ENCODE measurements at places on chromosomes 11 and 22.

DNA sequence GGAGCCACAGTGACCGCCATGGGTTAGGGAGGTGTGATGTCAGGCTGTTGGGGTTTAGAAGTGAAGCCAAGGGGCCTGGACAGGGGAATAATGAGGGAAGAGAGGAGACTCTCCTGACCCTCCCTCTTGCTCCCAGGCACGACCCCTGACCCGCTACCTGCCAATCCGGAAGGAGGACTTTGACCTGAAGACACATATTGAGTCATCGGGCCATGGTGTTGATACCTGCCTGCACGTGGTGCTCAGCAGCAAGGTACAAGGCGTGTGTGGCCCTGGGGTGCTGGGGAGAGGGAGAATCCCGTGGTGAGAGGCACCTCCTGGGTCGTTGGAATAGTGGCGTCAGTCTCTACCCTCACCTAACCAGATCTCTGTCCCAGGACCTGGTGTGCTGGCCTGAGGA, 29.5 kb downstream of the TREH start:
- DNase-seq = no peak

- DNase-seq = peak; percentile 88
Observed at GRCh38 chr11:65884716-65885092, 3.6 kb downstream of the FIBP start.

GRCh38 chr11:90204832-90205646, 17.8 kb downstream of the CHORDC1 start:
- no peak for DNase-seq

DNA sequence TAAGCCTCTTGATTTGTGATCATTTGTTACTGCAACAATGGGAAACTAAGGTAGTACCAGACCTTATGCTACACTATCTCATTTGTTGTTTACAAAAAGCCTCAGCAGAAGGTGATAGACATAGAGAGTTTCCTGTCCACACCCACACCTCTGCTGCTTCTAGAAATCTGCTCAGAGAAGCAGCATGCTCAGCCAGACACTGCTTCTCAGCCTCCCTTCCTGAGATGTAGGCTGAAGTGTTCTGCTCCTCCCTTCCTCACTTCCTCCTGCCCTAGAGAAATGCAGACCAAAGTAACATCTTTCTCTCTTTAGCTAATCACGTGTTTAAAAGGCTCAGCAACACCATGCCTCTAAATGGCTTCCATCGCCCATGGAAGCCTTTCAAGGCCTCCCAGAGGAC, 88.4 kb downstream of the SLC1A2 start:
- DNase-seq = no peak

DNA sequence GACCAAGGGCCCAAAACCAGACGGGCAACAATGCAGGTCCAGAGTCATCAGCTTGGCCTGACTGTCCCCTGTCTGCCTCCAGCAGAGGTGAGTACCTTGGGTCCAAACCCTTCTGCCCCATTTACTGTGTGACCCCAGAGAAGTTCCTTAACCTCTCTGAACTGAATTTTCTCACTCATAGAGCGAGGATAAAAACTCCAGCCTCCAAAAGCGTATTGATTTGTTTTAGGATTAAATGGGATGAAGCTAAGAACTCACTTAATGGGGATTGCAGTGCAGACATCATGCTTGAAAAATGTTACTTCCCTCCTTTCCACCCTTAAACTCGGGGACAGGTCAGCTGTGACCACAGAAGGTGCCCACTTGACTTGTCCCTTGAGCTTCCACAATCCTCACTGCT, 22.6 kb downstream of the IGLL1 start:
- no peak for DNase-seq

DNA sequence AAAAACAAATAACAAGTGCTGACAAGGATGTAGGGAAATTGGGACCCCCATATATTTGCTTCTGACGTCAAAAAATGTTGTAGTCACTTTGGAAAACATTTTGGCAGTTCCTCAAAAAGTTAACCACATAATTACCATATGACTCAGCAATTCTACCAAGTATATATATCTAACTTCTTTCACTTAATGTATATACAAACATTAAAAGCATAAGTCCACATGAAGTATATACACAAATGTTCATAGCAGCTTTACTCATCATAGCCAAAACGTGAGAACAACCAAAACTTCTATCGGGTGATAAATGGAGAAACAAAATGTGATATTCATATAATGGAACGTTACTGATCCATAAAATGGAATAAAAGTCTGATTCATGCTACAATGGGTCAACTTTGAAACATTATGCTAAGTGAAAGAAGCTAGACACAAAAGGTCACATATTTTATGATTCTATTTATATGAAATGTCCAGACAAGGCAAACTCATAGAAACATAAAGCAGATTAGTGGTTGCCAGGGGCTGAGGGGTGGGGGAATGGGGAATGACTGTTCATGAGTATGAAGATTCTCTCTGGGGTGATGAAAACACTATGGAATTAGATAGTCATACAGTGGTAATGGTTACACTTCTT, 48.7 kb upstream of the TEAD1 start:
- no peak for DNase-seq

DNA sequence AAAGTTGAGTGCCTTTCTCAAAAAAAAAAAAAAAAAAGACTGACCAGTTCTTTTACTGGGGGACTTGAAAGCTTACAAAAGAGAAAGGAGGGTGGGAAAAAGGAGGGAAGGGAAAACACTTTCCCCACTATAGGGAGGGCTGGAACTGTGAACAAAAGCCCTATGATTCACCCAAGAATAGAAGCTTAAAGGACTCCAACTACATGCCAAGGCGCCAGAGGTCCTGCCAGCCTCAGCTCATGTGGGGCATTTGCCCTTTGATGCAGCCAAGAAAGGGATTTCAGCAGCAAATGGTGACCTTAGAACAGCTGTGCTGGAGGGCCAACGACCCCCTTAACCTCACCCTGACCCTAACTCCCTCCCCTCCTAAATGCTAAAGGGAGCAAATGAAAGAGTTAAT, 160.0 kb downstream of the NTM start:
- no peak for DNase-seq

DNA sequence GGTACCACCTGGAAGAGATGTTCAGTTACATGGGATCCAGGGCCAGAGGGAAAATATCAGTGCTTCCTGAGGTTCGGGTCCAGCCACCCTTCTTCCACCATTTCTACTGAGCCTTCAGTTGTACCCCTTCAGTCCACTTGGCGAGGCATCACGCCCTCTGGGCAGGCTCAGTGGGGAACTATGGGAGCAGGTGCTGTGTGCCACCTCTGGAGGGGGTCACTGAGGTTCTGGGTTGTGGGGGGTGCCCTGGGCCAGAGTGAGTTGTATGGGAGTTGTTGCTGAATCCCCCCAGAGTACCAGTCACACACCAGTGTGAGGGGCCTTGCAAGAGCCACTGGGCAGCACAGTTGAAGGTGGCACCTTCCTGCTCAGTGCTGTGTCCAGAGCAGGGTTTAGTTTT, 2.7 kb upstream of the SREBF2 start:
- DNase-seq = no peak

- DNase-seq = no peak
Observed at GRCh38 chr11:129215506-129216245, 23.6 kb upstream of the ARHGAP32 start.

DNA sequence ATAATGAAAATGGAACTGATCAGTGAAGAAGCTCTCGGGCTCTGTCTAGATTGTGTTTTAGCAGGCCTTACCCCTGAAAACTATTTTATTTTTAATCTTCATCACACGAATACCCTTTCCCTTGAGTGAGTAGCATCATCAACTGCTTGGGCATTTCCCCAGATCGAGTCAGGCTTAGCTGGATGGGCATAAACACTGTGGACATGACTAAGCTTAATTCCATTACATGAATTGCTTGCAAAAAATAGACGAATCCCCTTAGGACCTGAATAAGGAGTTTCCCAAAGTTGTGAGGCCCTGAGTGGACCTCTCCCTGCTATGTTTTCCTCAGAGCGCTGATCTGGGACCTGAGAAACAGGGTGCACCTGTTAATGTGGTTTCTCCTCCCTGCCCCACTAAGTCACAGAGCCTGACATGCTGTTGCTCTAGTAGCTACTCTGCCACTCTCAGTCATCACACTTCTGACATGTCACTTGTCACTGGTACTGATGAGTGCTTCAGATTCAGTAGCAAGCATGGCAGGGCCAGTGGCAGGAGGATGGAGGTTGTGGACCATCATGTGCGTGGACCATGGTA, 53.5 kb downstream of the ENDOD1 start:
- DNase-seq = no peak

- DNase-seq = no peak
Observed at GRCh38 chr22:29715240-29715639, 4.6 kb upstream of the CABP7 start.

- DNase-seq = no peak
Observed at GRCh38 chr11:86589856-86590589, 82.4 kb downstream of the ME3 start.

- peak; percentile 35 for DNase-seq
Observed at GRCh38 chr11:16925561-16926065, 88.6 kb downstream of the PLEKHA7 start.

- no peak for DNase-seq
Observed at GRCh38 chr22:45838305-45838887, 138.6 kb downstream of the WNT7B start.

DNA sequence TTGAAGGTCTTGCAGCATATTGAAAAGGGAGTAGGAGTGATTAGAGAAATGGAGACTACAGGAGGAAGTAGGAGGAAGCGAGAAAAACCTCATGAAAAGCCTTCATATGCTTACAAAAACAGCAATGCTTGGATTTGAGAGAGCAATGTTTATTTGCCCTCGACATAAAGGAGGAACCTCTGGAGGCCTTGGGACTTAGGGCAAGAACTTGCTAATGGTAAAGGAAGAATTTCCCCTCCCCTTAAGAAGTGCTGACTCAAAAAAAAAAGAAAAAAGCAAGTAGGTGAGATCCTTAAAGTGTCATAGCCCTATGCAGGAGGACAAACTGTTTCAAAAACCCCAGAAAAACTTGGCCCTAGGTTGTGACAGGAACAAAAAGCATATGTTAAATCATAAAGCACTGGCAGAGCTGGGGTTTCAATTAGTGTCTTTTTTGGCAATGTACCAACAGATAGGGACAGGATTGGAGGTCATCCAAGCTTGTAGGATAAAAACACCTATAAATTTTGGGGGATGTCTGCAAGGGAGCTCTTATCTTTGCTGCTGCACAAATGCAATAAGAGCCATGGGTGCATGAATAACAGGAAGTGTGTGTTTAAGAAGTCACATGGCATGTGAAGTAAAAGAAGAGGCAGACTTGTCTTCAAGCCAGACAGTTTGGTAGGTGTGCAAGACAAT, 4.9 kb downstream of the GLYAT start:
- no peak for DNase-seq

GRCh38 chr11:7977232-7977917, 9.8 kb upstream of the EIF3F start:
- DNase-seq = no peak

DNA sequence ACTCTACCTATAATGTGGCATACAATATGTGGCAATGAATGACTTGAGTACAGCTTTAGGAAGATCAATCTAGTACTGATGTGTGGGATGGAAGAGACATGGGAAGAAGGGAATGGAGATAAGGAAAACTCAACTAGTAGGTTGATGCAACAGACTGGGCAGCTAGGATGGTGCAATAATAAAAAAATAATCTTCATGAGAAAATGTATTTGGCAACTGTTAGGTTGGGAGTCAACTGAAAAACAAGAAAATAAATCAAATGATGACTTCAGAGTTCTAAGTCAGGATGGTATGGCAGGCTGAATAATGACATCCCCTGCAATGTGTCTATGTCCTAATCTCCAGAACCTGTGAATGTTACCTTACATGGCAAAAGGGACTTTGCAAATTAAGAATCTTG, 236.8 kb upstream of the PITPNB start:
- DNase-seq = no peak

GRCh38 chr11:68497761-68498160, 37.2 kb downstream of the PPP6R3 start:
- no peak for DNase-seq

DNA sequence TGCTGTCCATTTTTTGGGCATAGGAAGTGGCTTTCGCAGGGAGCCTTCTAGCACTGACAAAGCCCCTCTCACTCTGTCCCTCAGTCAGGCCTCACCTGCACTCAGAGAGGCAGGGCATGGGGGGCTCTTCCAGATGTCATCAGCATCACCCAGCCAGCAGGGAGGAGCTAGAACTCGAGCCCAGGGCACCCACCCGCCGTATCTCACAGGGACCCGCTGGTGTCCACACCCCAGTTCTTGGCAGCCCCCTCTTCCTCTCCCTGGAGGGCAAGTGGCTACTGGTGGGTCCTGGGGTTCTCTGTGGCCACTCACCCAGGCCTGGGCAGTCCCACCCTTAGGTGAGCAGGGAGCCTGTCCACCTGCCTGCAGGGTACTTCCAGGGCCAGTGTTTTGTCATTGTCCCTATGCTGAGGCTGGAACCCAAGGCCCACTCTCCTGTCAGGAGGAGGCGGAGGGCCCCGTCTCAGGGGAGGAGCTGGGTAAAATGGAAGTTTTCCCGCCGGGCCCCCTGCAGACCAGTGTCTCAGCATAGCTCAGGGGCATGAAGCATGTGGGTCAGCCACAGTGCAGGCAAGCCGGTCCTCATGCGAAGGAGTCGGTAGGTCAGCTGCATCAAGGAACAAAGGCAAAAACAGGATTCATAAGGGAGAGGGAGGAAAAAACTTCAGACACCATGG, 21.8 kb downstream of the MYO7A start:
- no peak for DNase-seq

DNA sequence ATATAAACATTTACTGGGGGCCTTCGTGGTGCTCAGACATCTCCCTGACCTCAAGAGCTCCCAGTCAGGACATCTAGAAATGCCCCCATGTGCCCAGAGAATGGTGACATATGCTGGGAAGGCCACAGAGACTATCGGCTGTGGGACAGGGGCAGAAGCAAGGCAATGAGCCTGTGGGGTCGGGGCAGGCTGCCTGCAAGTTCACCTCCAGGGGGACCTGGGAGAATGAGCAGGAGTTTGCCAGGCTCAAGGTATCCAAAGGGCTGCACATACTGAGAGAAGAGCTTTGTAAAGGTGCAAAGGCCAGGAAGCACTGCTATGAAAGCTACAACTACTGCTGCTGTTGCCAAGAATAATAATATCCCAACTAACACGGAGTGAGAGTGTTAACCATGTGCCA, 233.9 kb downstream of the TENM4 start:
- no peak for DNase-seq

DNA sequence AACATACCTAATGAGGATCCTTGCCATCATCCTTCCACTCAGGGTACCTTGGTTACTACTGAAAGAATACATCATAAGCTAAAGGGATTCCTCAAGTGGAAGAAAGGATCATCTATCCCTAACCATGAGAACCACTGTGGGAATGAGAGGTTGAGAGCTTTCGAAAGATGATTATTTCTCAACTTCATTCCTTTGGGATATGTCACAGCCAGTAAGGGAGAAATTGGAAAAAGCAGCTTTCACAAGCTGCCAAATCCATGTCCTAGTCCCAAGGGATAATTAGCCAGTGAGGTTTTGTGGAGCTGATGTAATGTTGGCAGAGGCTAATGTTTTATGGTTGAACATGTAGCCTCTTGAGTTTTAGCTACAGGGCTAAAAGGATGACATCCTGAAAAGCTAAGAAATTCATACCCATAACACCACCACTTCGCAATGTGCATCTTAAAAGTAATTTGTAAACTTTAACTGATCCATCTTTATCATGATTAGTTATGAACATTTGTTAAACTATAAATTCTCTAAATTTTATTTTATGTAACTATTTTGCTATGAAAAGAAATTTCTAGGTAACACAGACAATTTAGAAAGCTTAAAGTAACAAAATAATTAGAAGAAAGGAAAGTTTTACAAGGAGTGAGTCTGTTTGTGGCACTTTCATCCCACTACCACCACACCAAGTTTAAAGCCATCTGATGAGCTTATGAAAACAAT, 123.9 kb downstream of the MRTFA start:
- no peak for DNase-seq

GRCh38 chr11:93936460-93936859, 84.7 kb upstream of the HEPHL1 start:
- no peak for DNase-seq

Measured in stimulated activated CD8-positive, alpha-beta memory T cell treated with anti-CD3 and anti-CD28 coated beads, Interleukin-4, amount 100 ng/mL, for 48 hours (primary cell).